ENCODE measurements at places on chromosomes 4 and X. TPM values are rescaled to one million over a fixed set of nuclear protein-coding genes. Genes with fewer than 3 reads are reported as not detected.

DNA sequence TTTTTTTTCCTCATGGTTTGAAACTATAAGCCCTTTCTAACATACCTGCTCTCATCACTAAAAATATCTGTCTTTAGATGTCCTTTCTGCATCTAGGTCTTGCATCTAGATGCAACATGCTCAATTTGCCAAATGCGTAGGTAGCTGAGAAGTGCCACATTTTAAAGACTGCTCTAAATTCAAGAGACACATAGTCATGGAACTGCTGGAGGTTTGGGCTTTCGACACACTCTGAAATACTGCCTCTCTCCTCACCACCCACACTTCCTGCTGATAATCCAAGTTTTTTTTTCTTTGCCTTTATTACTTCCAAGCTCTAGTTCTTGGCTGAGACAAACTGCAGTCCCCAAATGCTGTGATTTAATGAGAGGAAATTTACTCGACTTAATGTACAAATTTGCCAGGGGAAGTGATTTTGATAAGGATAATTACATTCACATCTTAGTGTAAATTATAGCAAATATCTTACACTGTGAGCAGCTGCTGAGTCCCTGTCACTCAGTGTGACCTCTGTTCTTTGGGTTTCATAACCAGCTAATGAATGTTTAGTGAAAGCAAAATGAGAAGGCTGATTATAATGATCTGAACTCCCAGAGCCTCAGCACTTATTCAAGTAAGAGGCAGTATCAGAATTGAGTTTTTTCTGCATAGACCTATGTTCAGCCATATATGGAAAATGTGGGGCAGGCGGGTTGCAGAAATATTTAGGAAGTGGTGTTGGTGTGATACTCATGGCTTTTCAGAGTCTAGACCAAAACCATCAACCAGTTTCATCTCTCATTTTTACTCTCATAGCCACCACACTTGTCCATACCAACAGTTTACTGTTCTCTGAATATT is 31.3 kb downstream of the DRD5 start:
- H3K27me3 ChIP-seq: peaks cover 16% of the 10 kb centered on the region
- H3K27ac ChIP-seq: no peak overlapping the region
- H3K4me3 ChIP-seq: no peak overlapping the region
- H3K4me1 ChIP-seq: peaks cover 4% of the 10 kb centered on the region

DNA sequence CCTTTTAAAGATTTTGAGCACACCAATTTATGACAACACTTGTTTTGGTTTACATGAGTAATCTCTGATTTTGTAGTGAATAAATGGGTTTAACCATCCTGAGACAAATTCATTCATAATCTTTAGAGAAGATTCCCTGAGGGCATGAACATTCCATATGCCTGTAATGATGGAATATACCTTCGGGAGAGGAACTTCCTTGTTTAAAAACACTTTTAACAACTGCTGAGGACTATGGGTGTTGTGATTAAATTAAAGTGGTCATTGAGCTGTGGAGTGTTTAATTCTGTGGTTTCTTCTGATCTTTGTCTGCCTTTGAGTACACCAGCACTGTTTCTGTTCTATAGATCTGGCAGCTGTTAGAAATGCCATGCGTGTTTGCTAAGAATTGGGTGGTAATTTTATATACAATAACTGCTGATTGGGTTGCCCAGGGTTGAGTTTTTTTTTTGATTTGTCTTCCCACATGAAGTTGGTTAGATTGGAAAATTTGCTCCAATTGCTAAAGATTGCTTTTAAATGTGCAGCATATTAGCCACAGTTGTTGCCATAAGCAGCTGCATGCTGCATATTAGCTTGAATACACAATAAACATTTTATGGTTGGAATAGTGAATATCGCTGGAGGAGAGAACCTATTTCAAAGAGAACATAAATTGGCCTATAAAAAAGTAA is 86.8 kb downstream of the DCLK2 start:
- no peaks in the 10 kb centered on the region for H3K36me3 ChIP-seq
- no peaks in the 10 kb centered on the region for H3K4me1 ChIP-seq
- no peak overlapping the region for H3K27ac ChIP-seq
- no peak overlapping the region for H3K4me3 ChIP-seq

- H3K4me3 ChIP-seq: no peak overlapping the region
- no peaks in the 10 kb centered on the region for H3K27me3 ChIP-seq
- no peaks in the 10 kb centered on the region for H3K36me3 ChIP-seq
- H3K4me1 ChIP-seq: no peaks in the 10 kb centered on the region
- H3K27ac ChIP-seq: no peak overlapping the region
Observed at GRCh38 chr4:136803433-136803832, 728.9 kb downstream of the PCDH18 start.

DNA sequence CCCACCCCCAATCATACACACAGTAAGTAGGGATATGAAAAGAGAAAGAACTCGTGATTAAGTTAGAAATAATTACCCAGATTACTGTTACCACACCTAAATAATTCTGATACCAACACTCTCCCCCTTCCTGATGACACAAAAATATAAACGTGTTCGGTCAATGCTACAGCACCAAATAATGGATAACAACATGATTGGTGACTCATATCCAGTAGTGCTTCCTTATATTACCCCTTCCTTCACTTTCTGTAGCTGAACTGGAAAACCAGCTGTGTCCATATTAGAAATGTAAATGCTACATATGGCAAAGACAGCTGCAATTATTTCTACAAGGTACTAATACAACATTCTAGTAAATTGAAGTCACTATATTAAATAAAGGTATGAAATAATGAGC is 20.8 kb downstream of the EIF4E start:
- peaks cover 57% of the 10 kb centered on the region for H3K4me1 ChIP-seq
- H3K27me3 ChIP-seq: no peaks in the 10 kb centered on the region
- no peak overlapping the region for H3K4me3 ChIP-seq
- DNase-seq: no peak

DNA sequence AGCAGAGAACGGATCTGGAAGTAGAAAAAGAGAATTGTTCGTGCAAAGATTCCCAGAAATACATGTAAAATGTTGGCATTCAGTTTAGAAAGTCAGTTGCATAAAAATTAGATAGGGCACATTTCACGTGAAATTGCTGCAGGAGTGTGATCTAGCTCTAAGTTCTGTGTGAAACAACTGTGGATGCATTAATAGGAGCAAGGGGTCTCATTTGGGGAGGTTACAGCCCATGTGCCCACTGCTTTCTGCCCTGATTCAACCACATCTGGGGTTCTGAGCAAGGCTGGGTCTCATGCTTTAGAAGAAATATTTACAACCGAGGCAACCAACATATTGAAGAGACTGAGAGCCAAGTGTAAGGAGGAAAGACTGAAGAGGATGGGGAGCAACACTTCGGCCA is 639.0 kb downstream of the BCOR start:
- no peak overlapping the region for H3K4me3 ChIP-seq
- DNase-seq: no peak
- H3K4me1 ChIP-seq: no peaks in the 10 kb centered on the region
- H3K36me3 ChIP-seq: peaks cover 1% of the 10 kb centered on the region
- no peaks in the 10 kb centered on the region for H3K27me3 ChIP-seq

GRCh38 chr4:125101719-125102118 is 213.0 kb upstream of the FAT4 start:
- H3K27me3 ChIP-seq: no peaks in the 10 kb centered on the region
- no peak overlapping the region for H3K27ac ChIP-seq
- H3K4me3 ChIP-seq: no peak overlapping the region
- H3K36me3 ChIP-seq: no peaks in the 10 kb centered on the region

The NDST4 gene
- total RNA-seq: not detected

- H3K36me3 ChIP-seq: no peaks in the 10 kb centered on the region
- no peaks in the 10 kb centered on the region for H3K4me1 ChIP-seq
- no peak for DNase-seq
- H3K27ac ChIP-seq: no peak overlapping the region
Observed at GRCh38 chr4:99979872-99980271, 29.8 kb upstream of the H2AZ1 start.

- H3K36me3 ChIP-seq: no peaks in the 10 kb centered on the region
- DNase-seq: no peak
- no peaks in the 10 kb centered on the region for H3K4me1 ChIP-seq
- no peak overlapping the region for H3K4me3 ChIP-seq
- peaks cover 2% of the 10 kb centered on the region for H3K27me3 ChIP-seq
- no peak overlapping the region for H3K27ac ChIP-seq
Observed at GRCh38 chr4:113222471-113222870, 173.0 kb downstream of the ANK2 start.

- H3K4me3 ChIP-seq: no peak overlapping the region
- DNase-seq: no peak
- no peak overlapping the region for H3K27ac ChIP-seq
- H3K4me1 ChIP-seq: no peaks in the 10 kb centered on the region
Observed at GRCh38 chrX:21699136-21699535, 41.0 kb upstream of the KLHL34 start.

GRCh38 chr4:95118497-95118896 is 360.7 kb downstream of the BMPR1B start:
- no peaks in the 10 kb centered on the region for H3K27me3 ChIP-seq
- no peak overlapping the region for H3K4me3 ChIP-seq
